ENCODE measurements at places on chromosomes 1 and 21.
A peak's percentile ranks its signal among the peaks of the same experiment; 100 is the strongest.

DNA sequence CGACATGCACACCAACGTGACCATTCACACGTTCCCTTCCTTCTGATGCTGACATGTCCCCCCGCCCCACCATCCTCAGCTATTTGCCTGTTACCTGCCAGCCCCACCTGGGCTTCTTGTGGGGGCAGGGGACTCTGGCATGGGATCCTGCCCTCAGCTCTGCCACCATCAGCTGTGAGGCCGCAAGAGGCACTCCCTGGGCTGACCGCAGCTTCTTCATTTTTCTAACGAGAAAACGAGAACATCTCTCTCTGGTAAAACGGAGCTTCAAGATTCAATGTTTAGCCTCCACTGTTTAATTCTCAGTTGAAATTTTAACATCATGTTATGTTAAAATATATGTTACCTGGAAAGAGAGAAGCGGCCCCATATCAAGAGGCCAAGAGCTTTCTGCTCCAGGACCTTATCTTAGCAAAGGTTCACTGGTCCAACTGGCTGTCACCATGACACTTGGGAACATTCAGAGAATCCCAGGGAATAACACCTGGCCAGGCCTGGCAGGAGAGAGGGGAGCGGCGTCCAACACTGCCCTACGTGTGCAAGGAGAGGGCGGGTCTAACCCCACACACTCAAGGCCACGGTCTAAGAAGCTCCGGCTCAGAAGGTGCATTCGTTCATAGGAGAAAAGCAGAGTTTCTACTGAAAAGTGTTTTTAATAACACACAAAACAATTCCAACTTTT, 51.3 kb downstream of the HLCS start:
- DNase-seq, result no peak

DNA sequence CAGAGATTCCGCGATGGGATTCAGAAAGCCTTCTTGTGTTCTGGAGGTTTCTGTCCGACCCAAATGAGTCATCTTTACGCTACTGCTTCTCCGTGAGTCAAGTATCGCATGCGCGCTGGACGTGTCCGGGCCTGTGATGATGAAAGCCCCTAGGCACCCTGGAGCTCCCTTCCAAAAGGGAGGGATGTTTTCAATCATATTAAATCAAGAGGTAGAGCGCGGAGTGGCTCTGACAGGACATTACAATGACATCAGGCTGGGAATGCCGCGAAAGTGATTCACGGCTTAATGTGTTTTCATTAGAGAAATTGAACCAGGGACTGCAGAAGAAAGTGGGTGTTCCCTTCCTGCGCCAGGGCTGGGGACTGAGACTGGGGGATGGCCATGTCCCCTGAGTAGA, 48.5 kb downstream of the AJAP1 start:
- DNase-seq, result no peak

GRCh38 chr1:27166351-27166802, 11.5 kb upstream of the SLC9A1 start:
- DNase-seq, result no peak

DNA sequence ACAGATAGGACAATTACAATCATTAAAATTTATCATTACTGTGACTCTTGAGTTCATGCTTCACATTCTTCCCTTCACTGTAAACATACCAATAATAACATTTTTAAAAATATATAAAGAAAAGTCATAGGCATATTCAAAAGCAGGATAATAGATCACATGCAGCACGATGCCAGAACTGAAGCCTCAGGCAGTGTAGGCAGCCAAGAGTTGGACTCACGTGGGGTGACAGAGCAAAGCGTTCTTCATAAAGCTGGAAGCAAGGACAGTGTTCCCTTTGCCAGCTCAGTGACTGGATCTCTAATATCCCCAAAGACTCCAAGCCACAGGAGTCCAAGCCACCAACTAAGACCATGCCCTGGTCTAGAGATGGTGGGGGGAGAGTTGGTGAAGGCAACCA, 77.7 kb downstream of the ODF2L start:
- no peak for DNase-seq

DNA sequence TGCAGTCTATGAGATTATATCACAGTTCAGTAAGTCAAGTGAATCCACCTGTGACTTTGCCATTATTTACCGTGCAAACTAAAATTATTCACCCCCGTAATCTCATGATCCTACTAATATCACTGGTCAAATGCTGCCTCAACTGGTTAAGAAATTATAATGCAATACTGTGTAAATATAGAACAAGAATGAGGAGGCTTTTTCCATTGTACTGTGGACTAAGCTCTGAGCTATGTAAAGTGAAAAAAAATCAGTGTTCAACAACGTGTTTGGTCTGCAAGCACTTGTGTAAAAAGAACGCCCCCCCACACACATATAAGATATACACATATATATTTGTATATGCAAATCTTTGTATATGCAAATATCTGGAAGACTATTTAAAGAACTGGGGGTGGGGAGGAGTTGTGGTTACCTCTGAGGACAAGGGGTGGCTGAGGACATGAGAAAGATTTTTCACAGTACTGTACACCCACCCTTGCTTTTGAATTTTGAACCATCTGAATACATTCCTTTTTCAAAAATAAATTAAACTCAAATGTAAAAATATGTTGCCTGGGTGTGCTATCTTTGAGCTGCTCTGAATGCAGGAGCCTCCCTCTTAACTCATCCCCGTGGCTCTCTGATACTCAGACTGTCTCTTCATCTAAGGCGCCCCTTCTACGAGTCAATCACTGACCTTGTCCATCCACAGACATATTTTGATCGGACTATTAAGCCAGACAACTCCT, 57.0 kb downstream of the PTP4A2 start:
- no peak for DNase-seq

- no peak for DNase-seq
Measured at GRCh38 chr1:113118266-113118665, 45.3 kb downstream of the LRIG2 start.

DNA sequence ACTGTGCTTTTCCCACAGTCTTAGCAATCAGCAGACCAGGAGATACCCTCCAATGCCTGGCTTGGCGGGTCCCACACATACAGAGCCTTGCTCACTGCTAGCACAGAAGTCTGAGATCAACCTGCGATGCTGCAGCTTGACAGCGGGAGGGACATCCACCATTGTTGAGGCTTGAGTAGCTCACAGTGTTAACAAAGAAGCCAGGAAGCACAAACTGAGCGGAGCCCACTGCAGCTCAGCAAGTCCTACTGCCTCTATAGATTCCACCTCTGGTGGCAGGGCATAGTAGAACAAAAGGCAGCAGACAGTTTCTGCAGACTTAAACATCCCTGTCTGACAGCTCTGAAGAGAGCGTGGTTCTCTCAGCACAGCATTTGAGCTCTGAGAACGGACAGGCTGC, 33.4 kb downstream of the MNDA start:
- DNase-seq, result peak; percentile 25

DNA sequence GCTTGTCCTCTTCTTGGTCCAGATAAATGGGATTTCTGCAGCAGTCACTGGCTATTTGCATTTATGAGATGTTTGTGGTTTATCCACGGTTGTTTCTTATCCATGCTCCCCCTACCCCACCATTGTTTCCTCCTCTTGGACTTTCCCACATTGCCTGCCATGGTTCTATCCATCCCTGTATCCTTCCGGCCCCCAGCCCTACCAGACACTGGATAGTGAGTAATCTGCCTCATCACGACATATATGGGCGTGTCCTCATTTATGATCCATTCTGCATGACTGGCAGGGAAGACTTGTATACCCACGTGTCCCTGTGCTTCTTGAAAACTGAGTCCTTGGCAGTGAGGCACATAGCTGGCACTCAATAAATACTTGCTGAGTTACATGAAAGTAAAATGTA, 40.1 kb downstream of the CACNA1S start:
- no peak for DNase-seq

DNA sequence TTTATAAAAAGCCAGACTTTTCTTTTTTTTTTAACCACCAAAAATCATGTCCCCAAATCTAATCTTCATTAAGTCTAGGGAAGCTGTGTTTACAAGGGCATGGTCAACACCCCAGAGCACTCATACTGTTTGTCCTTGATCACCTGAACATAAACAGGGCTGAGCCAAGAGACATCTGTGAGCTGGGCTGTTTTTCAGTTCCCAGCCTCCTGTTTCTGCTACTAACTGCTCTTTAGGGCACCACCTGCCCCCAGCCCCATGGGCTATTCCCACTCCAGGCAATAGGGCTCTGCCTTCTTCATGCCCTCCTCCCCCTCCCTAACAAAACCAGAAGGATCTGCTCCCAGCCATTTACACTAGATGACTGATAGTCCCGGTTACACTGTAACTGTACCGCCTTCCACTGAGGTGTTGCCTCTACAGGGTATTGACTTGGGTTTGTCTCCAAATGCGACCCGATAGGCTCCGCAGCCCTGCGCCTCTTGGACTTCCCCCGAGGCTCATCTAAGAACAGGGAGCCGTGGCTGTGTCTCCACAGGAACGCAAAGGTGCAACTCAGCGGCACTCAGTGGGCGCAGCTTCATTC, 11.7 kb upstream of the SLC26A9 start:
- no peak for DNase-seq

GRCh38 chr1:200831091-200831490, 41.7 kb upstream of the GPR25 start:
- DNase-seq, result no peak

DNA sequence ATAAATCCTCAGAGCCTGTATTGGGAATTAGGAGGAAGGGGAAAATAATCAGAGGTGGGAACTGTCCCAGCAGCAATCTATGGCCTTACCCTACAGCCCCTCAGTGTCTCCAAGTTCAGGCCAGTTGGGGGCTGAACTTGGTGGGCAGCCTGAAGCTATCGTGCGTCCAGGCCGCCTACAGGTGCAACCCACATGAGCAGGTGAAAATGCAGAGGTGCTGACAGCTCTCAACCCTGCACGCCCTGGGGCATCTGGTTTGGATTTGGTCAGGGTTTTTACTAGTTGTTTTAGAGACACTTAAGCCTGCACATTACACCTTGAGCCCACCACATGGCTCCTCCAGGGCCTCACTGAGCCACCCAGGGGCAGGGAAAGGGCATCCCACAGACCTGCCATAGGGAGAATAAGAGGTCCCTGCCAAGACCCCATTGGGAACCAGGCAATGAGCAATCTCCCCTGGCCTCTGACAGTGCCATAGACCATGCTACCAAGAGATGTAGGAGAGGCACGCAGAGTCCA, 209.5 kb downstream of the FOXD2 start:
- no peak for DNase-seq

DNA sequence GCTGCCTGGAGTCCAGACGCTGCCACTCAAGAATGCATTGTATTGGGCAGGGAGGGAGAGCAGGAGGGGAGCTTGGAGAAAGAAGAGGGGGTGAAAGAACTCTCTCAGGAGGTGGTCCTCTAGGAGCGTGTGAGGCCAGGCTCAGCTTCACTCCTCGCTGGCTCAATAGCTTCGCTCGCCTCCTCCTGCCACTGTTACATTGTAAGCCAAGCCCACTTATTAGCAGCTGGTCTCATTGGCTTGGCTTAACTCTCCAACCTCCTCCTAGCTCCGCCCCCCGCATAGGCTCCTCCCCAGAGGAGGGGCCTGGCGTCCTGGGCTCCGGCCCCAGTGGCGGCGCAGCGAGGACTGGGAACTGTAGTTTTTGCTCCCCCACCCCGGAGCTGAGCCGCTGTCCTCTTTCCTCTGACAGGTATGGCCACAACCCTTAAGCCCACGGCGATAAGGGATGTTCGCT, at the start of gene KCNN3:
Gene KCNN3 (minus strand): TSS at position 167 of the 457 bp plus-strand sequence. CDS start 317 bp downstream, outside the sequence.
- DNase-seq, result peak; percentile 78

DNA sequence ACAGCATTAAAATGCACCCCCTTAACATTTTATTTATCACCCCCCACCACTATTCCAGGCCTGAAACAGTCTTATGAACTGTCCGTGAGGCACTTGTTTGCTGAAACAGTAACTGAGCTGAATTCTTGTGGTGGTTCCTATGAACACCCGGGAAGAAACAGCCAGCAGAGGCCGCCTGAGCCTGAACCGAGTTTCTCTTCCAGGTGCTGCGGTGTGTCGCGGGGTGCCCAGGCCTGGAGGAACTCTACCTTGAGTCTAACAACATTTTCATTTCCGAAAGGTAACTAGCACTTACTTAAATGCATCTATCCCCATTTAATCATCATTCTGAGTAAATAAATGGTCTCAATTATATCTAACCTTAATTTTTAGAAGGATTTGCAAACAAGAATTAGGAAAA, 66.8 kb downstream of the TBCE start:
- DNase-seq, result no peak

DNA sequence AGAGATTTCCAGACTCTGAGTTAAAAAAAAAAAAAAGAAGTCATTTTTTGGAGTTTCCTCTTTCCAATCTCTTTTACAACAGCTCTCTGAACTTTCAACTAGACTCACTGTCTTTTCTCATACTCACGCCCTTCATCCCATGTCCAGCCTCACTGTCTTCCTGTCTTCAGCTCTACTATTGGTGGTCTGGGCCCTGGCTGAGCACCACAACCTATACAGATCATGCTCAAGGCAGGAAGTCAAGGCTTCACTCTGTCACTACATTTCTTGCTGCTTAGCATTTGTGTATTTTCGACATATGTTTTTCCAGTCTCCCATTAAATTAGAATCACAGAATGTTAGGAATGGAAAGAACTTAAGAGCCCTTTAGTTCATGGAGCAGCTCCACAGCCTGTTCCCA, 106.4 kb upstream of the PPP2R5A start:
- no peak for DNase-seq

DNA sequence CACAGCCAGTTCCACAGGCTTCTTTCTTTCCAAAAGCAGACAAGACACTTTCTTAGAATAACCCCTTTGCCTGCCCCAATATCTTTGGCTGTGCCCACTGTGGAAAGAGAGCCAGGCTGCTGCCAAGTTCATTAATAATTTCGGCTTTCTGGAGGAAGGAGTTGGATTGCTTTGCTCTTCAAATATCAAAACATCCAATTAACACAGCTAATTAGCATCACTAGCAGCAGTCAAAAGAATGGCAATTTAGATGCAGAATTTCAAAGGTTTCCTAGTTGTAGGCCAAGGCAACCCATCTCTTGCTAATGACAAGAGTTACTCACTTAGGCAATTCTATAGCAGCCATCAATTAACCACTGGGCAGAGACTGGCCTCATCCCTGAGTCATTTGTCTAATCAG, 91.0 kb upstream of the SPATA6 start:
- no peak for DNase-seq

DNA sequence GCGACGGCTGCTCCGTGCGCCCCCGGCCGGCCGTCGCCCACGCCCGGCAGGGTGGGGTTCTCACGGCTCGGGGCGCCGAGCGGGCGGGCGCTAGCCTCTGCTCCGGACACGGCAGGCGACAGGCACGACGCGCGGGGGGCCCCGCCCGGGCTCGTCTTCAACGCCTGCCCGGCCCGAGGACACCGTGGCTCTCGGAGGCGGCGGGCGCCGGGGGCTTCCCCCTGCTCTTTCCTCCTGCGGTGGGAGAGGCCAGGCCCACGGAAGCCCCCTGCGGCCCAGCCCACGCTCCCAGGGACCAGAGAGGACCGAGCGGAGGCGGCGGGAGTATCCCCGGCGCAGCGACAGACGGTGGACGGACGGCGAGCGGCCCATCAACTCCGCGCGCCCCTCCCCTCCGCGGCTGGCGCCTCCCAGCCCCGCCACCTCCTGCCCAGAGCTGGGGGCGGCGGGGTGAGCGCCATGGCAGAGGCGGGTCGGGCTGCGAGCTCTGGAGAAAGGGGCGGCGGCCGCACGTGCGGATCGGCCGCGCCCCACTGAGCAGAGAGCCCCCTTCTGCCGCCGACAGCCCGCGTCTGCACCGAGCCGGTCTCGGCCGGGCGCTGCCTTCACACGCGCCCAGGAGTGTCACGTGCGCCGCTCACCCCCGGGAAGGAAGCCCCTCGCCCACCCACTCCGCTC, at the start of the genes SHE and TDRD10:
Gene SHE (minus strand): TSS at position 347 of the 678 bp plus-strand sequence. CDS start 386 bp downstream, outside the sequence.
Gene TDRD10 (plus strand): TSS at position 154 of the 678 bp plus-strand sequence. CDS start 4,685 bp downstream, outside the sequence.
- no peak for DNase-seq
